ENCODE measurements at places on chromosomes 4 and X.

DNA sequence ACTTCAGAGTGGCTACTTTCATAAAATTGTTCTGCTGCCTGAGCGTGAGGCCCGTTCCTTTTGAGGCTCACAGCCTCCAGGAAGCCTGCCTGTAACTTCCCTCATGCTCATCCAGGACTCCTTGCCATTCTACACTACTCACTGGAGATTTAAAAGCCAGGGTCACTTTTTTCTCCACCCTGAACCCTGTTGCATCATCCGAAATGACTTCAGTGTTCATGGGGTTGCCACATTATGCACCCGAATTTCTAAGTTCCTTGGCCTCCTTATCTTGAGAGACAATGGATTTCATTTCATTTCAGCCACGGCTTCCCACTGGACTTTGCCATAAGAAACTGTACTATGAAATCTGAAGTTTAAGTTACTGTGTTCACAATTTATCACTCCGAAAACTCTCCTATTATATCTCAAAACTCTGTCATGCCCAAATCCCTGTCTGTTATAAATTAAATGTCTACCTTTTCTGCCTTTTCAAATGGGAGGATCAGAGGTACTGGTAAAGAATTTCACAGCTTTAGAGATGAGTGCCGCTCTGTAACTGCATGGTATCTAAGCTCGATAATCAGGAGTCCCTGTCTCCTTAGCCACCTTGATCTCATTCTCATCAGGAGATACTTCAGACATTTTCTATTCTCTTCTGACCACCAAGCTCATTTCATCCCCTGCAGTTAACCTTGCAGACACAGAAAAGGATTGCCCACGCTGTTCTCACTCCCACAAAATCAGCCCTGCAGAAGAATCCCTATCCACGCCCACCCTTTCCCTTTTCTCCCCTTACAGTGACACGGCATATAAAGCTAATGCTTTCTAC, 59.9 kb downstream of the TRIML1 start:
- DNase-seq: no peak

- no peak for DNase-seq
Observed at GRCh38 chrX:15072880-15073279, 197.0 kb downstream of the ASB9 start.

GRCh38 chr4:100170986-100171385, 19.3 kb downstream of the DDIT4L start:
- DNase-seq: no peak

GRCh38 chr4:40722576-40723161, 27.1 kb upstream of the NSUN7 start:
- no peak for DNase-seq

- DNase-seq: no peak
Observed at GRCh38 chr4:101009471-101009870, 337.9 kb downstream of the PPP3CA start.

DNA sequence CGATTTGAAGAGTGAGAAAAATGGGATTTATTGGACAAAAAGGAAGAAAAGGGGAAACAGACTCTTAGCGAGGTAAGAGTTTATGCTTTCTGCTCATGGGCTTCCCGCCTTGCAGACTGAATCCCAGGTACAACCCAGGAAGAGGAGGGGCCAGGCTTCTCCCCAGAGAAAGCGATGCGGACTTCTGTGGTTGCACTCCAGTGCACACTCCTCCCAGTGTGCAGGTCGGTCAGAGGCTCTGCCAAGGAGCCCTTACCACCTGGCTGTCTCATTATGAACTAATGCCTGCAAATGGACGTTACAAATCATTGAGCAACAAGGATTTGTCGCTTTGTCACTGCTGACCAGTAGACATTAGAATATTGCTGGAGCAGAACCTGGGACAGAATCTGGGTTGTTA, 39.9 kb upstream of the GLRA2 start:
- DNase-seq: no peak

GRCh38 chr4:127249767-127250108, 383.0 kb upstream of the INTU start:
- DNase-seq: no peak

- no peak for DNase-seq
Observed at GRCh38 chr4:21413807-21414370, 534.7 kb downstream of the KCNIP4 start.
